ENCODE measurements at places on chromosomes 1 and 21.

- no peak for DNase-seq
Observed at GRCh38 chr1:53400761-53401674, 58.2 kb upstream of the DMRTB1 start.

DNA sequence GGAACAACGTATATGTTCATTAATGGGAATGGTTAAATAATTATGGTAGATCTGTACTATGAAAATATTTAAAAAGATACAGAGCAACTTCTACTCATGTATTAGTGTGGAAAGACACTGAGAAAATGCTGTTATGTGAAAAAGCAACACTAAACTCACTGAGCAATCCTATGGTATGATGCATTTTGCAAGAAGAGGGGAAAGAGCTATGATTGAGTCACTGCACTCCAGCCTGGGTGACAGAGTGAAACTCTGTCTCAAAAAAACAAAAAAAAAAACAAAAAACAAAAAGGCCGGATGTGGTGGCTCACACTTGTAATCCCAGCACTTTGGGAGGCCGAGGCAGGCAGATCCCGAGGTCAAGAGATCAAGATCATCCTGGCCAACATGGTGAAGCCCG, 44.4 kb downstream of the ATP5PO start:
- no peak for DNase-seq

DNA sequence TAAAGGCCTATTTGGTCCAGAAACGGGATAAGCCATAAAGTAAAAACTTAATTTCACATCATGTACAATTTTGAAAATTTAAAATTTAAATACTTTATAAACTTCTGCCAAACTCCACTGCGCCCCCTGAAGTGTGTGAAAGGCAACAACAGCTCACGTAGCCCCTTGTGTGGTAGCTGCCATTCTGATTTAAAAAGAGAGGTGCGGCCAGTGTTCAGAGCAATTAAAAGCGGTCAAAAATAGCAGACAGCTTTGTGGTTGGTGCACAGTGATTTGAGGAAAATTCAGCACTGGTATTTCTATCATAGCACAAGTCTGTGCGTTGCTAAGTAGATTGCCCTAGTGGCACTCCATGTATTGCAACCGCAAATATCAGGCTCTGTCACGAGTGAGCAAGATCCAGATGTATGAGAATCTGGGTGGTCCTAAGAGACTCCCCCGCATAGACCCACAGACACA, 122.5 kb downstream of the ATG4C start:
- DNase-seq = no peak

DNA sequence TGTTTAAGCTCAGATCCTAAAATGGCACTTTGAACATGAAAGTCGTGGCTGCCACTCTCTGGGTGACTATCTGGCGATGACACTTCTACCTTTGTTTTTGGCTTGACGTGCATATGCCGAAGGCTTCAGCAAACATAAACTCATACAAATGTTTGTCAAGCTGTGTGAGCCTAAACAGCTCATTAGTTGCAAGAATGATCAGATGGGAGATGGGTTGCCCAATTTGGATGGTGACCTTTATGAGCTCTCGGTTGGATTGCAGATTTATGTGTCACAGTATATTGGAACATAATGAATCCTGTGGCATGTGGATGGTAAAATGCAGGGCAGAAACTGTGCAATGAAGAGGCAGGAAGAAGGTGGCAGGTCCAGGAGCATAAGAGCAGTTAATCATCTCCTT, 229.3 kb downstream of the DISC1 start:
- DNase-seq = no peak

- DNase-seq = no peak
Observed at GRCh38 chr1:25914074-25914995, 8.1 kb upstream of the STMN1 start.

GRCh38 chr1:110433803-110434202, 17.1 kb upstream of the PROK1 start:
- no peak for DNase-seq

DNA sequence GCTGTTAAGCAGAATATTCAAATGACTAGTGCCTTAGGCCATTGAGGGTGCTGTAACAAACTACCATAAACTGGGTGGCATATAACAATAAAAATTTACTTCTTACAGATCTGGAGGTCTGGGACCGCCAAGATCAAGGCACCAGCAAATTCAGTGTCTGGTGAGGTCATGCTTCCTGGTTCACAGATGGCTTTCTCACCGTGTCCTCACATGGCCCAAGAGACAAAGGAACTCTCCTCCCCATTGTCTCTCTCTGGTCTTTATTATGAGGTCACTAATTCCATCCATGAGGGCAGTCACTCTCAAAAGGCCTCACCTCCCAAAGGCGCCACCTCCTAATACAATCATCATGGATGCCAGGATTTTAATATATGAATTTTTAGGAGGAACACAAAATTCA, 127.3 kb downstream of the GABPA start:
- no peak for DNase-seq

- DNase-seq = no peak
Observed at GRCh38 chr1:117638141-117638540, 32.3 kb downstream of the TENT5C start.

GRCh38 chr21:15250384-15250783, 185.6 kb upstream of the NRIP1 start:
- DNase-seq = no peak

DNA sequence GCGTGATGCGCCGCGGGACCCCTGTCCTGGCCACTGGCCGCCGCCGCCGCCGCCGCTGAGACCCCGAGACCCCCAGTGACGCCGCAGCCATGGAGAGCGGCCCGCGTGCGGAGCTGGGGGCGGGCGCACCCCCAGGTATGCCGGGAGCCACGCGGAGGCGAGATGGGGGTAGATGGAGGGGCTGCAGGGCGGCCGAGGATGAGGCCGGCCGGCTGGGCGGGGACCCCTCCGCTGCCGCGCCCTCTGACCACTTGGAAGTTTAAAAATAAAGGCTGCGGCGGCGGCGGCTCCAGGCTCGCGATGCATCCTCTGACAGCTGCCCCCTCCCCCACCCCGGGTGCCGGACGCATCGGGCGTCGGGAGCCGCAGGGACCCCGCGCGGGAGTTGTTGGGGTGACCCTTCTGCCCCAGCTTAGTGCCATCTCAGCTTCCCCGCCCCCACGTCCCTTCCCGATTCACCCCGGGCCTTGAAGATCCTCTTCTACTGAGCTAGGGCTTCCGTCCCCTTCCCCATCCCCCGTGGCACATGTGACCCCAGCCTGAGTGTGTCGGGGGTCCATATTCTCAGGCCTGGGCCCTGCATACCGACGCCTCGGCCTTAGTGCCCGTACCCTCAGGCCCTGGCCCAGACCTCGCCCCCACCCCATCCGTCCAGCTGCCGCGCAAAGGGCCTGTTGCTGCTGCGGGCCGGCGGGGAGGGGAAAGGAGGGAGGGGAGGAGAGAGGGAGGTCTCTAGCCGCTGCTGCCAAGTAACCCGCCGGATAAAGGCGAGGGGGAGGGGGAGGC, 562 bp downstream of the MAP7D1 start:
- peak; percentile 55 for DNase-seq
